RPMI7951 (cell line): ENCODE measurements at places on chromosomes 12 and 14. TPM values are rescaled to one million over a fixed set of nuclear protein-coding genes. Genes with fewer than 3 reads are reported as not detected.

DNA sequence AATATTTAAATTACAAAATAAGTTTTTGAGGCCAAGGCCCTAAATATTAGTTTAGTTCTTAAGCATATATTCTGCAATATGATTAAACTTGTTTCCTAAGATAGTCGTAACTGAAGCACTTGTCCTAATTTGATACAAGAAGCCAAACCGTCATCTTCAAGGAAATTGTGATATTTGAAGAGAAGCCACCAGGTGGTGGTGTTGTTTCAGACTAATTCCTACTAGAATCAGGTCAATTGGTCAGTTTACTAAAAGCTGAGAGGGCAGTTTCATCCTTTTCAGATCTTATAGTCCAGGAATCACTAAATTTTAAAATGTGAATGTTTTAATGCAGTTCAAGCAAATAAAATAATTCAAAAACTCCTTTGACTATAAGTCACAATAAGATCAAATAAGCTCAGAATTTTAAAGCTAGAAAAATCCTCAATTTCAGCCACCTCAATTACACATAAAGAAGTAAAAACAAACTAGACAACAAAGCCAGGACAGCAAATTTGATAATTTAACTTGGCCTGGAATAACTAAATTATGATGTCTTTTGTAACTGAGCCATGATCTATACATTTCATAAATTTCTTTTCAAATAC is 7.1 kb upstream of the ARL1 start:
- DNase-seq = peak; percentile 54

Gene MFAP5
- total RNA-seq = 0.68 TPM in 1 of 2 replicates, not detected in the other

Gene TMEM63C
- total RNA-seq = not detected in 2 replicates

Gene OAS3
- total RNA-seq = 23.9 and 24.8 TPM in 2 replicates

DNA sequence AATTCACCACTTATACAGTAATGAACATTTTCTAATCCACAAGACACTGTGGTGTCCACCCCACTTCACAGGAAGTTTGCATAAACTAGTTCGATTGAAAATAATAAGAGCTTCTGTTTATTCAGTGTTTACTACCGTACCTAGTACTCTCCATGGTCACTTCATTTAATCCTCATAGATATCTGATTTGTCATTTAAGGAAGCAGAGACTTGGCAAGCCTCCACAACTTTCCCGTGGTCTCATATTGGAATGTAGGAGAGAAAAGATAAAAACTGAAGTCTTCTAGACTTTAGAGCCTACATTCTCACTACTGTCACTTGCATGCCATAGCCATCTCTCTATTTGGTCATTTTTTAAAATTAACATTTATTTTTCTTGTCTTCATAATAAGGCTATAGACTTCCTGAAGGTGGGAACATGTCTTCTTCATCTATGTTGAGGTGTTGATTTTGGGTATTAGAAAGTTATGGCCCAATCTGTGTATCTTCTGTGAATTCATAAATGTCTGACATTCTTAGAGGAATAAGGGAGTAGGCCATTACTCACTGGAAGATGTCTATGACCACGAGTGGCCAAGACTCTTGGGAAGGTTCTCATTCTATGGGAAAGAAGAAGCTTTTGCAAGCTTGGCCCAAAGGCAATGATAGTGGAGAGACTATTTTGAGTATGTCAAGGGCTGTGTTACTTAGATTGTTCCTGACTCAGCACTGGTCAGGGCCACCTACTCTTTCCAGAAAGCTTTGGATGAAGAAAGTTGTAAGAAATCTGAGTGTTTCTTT is 423.7 kb downstream of the LRIG3 start:
- DNase-seq = peak; percentile 54

Gene OVCH1
- total RNA-seq = not detected in 2 replicates

GRCh38 chr12:6542209-6543009 is 8.1 kb downstream of the GAPDH start:
- no peak for DNase-seq
